ENCODE measurements at places on chromosomes 13 and 19. TPM values are rescaled to one million over a fixed set of nuclear protein-coding genes. Genes with fewer than 3 reads are reported as not detected.

ZNF600 gene
- 9.5 TPM for polyA plus RNA-seq

LRRC63 gene
- polyA plus RNA-seq = not detected

GRCh38 chr13:79966059-79966458 is 374.9 kb downstream of the SPRY2 start:
- DNase-seq = no peak

PRR36 gene
- polyA plus RNA-seq = not detected

DNA sequence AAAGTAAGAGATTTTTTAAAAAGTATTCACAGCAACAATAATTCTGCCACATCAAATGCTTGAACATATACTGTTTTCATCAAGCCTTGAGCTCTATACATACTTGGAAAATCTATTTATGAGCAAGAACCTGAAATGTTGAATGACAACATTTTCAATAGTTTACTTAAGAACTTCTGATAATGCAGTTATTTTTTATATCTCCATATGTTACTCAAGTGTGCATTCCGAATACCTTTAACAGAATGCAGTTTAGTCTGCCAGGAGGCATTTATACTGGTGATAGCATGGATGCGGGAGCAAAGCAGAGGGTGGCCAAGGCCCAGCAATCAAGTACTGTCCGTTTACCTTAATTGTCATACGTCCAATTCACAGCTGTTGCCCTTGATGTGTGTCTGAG is 589.5 kb downstream of the KCTD12 start:
- no peak for DNase-seq

REEP6 gene
- polyA plus RNA-seq = 0.90 TPM

GRCh38 chr19:19111136-19111835 is 27.0 kb downstream of the TMEM161A start:
- DNase-seq = no peak

PODNL1 gene
- polyA plus RNA-seq = not detected

PLIN4 gene
- not detected for polyA plus RNA-seq

- DNase-seq = no peak
These were observed 41.5 kb downstream of the COMP start for GRCh38 chr19:18749362-18750231.

DNA sequence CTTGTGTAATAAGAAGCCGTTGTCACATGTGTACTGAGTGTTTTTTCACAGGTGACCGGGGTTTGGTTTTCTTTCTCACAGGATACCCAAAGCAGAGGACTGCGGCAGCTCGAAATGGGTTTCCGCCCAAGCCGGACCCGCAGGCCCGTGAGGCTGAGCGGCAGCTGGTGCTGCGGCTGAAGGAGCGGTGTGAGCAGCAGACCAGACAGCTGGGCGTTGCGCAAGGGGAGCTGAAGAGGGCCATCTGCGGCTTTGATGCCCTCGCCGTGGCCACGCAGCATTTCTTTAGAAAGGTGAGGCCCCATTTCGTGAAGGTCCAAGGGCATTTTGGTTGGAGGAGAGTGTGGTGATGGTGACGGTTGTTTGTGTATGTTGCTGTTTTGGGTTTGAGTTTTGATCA is 236.3 kb downstream of the SLC7A1 start:
- no peak for DNase-seq

DNA sequence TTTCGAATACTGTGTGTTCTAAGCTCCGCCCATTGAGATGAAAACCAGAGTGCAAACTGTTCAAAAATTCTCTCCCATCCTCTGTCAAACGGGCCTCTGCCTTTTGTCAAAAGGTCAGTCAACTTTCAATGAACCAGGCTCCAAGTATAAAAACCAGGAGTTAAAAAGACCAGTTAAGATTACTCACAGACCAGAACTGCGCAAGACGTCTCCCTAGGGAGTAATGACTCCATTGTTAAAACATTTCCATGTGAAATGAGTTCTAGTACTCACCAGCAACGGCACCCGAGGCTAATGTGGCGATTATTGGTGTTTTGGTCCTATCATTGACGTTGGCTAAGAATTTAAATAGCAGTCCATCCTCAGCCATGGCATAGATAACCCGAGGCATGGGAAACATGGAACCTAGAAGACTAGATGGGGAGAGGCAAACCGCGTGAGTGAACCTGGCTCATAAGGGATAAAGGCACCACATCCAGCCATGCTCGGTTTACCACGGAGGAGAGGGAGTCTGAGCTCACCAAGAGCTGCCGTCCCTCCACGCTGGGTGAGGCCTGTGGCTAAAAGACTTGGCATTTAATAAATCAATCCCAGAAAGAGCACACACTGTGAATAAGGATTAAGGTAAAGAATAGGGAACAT is 73.3 kb downstream of the SLC7A1 start:
- DNase-seq = no peak

LRRC8E gene
- not detected for polyA plus RNA-seq

DNA sequence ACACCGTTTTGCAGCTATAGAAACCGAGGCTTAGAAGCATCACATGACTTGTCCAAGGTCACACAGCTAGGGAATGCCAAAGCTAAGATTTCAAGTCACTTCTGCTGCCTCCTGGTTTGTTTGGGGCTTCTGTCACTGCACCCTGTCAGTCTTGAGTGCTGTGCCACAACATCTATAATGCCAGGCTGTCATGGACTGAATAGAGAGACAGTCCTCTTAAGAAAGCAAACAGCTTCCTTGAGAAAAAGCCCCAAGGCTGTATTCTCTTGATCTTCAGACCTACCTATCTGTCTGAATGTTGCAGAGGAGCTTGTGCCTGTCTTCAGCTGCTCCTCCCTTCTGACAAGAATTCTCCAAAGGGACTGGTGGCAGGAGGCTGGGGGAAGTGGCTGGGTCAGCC is 81.6 kb downstream of the OLFM4 start:
- no peak for DNase-seq

GRCh38 chr19:14073261-14073924 is 807 bp downstream of the MISP3 start:
- DNase-seq = peak; percentile 82

DNA sequence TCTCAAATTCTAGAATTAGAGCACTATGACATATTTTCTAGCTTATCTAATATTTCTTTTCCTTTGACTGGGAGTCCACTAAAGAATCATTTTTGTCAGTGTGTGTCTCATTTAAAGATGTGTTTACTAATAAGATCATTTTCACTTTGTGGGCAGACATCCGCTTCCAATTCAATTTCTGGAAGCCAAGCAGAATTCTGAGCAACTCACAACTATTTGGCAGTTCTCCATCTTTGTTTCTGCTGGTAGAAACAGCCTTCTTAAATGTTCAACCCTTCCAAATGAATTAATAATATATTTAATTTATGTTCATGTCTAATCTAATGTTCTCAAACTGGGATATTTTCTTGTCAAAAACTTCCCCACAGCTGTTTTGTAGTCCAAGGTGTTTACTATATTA is 411.8 kb downstream of the KCTD12 start:
- no peak for DNase-seq

GRCh38 chr13:109447667-109448066 is 338.7 kb downstream of the IRS2 start:
- no peak for DNase-seq

C1QTNF9B gene
- 0.36 TPM for polyA plus RNA-seq

DNA sequence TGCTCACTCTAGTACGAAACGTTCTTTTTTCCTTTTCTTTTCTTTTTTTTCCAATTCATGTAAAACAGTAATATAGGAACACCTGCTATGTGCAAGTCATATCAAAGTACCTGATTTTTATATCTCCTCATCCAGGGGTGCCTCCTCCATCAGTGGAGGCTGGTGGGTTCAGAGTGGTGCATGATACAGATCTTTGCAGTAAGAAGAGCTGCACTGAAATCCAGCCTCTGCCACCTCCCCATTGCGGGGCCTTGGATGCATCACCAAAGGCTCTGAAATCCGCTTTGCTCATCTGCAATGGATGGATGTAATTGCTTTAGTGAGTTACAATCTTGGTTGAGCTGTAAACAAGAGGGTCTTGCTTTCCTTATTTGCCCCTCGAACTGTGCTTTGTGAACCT is 38.3 kb downstream of the GPR12 start:
- no peak for DNase-seq

ZNF177 gene
- not detected for polyA plus RNA-seq

PSG11 gene
- polyA plus RNA-seq = not detected

- DNase-seq = no peak
These were observed 7.7 kb downstream of the ZNF253 start for GRCh38 chr19:19873381-19873780.

DNA sequence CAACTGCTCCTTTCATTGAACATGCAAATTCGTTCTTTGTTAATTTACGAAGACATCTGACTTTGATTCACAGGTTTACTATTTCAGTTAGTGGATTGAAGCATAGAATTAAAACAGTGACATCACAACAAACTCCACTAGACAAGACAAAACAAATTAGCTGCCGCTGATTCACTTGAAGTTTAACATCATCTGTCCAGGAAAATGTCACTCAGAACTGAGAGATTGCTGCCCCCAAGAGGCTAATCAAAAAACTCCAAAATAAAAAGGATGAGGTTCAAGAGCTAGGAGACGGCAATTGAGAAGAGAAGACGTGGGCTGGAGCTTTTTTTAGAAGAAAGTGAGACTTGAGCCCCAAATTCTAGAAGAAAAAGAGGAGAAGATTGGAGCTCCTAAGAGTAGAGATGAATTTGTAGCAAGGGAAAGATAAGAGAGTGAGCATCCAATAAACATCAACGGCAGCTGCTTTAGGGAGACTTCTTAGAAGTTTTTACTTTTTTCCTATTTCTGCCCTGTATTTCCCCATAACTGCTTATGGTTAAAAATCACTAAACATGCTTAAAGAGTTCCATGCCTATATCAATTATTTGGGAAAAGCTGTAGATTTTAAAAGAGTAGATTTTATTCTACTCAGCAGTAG is 40.8 kb upstream of the TPP2 start:
- no peak for DNase-seq

DNA sequence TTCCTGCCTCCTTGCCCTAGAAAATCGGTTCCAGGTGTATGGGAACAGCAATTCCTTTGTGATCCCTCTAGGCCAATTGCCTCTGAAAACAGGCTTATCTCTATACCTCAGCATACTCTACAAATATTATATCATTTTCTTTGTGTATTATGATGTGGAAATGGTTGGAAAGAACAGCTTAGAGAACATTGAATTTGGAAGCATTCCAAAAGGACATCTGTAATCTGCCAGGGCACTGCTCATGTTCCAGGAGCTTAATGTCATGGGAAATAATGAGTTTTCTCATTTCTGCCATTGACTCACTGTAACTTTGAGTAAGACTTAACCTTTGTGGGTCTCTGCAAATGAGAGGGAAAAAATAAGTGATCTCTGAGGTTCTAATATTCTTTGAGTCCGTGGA is 147.3 kb downstream of the UFM1 start:
- no peak for DNase-seq

DNA sequence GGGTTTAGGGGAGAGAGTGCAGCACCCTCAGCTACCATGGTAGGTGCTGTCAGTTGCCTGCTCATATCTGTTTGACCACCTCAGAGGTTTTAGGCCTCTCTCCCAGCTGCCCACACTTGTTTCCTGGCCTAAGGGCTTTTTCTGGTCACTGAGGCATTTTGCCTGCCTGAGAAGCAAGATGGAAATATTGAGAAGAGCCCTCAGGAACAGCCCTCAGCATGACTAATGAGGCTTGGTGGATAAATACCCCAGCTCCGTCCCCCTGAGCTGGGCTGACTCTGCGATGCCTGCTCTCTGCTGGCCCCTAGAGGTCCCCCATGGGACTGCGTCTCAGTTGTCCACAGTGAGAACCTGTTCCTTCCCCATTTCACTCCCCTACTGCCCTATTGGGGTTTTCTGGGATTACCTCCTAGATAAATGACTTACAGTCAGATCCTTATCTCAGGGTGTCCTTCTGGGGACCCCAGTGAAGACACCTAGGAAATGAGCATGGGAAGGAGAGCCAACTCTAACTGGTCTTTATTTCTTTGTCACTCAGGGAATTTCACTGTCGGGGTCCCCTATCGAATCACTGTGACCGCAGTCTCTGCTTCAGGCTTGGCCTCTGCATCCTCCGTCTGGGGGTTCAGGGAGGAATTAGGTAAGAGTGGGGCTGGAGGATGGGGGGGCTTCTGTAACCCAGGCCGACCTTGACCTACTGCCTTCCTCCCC is 13.3 kb downstream of the PALM3 start:
- DNase-seq = peak; percentile 69

TSSK6 gene
- polyA plus RNA-seq = 1.6 TPM

S1PR4 gene
- polyA plus RNA-seq = 307 TPM

- no peak for DNase-seq
These were observed at the start of gene B3GNT3 for GRCh38 chr19:17794731-17795494. B3GNT3 (plus strand) TSS chr19:17795138; CDS start chr19:17807808, 12,670 bp downstream.

WASF3 gene
- polyA plus RNA-seq = 0.13 TPM

MUC16 gene
- polyA plus RNA-seq = not detected

GRCh38 chr13:96223231-96223630 is 133.3 kb downstream of the HS6ST3 start:
- no peak for DNase-seq

GRCh38 chr19:56538254-56538760 is 441 bp upstream of the ZFP28 start:
- DNase-seq = peak; percentile 94

SIGLEC10 gene
- 63.2 TPM for polyA plus RNA-seq
